Activated CD4-positive, alpha-beta T cell treated with anti-CD3 and anti-CD28 coated beads, Interleukin-2, amount 10 ng/mL, durations not matched to agents 7 days and 5 days (primary cell): ENCODE measurements at places on chromosomes 12 and 14. TPM values are rescaled to one million over a fixed set of nuclear protein-coding genes. Genes with fewer than 3 reads are reported as not detected.

- no peak overlapping the region for H3K27ac ChIP-seq
- no peaks in the 10 kb centered on the region for H3K36me3 ChIP-seq
- peak; percentile 58 for DNase-seq
- peaks cover under 1% of the 10 kb centered on the region for H3K27me3 ChIP-seq
- no peak overlapping the region for H3K4me3 ChIP-seq
- H3K4me1 ChIP-seq = no peaks in the 10 kb centered on the region
Observed at GRCh38 chr12:91326058-91327027, 143.7 kb upstream of the DCN start.

The E2F7 gene
- total RNA-seq = 29.4 TPM

GRCh38 chr14:35578639-35579038, 44.7 kb downstream of the INSM2 start:
- H3K27ac ChIP-seq = no peak overlapping the region
- H3K36me3 ChIP-seq = peaks cover 7% of the 10 kb centered on the region
- no peak overlapping the region for H3K4me3 ChIP-seq
- H3K27me3 ChIP-seq = no peaks in the 10 kb centered on the region
- DNase-seq = no peak
- H3K4me1 ChIP-seq = no peaks in the 10 kb centered on the region

The A2M gene
- total RNA-seq = not detected

DNA sequence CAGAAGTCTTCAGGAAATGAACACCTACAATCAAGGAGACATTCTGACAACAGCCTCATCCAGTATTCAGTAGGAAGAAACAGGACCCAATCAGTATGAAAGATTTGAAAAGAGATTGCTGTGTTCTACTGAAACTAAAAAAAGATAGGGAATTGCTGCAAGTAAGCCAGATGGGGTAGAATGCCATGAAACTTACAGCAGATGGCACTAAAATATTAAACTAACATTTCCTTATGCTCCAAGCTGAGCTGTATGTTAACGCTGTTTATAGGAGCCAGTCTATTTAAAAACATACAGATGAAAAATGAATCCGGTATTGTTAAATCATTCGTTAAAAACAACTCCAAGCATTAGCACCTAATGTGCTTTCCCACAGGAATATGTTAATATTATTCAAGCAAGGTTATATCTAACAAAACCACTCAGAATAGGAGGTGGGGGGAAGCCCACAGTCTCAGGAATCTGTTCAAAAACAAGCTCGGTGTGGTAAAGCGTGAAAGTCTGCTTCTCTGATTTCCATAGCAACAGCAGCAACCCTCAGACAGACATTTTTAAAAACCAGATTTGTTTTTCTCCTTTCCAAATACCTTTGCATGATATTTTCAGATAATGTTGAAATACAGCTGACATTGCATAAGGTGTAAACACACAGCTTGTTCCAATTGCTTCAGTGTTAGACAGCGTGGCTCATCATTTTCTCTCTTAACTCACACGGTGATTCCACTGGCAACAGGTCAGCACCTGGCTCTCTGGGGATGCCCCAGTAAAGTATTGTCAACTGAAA, 131.4 kb upstream of the CCDC175 start:
- DNase-seq = no peak
- no peaks in the 10 kb centered on the region for H3K36me3 ChIP-seq
- peaks cover 2% of the 10 kb centered on the region for H3K27me3 ChIP-seq
- no peak overlapping the region for H3K4me3 ChIP-seq
- H3K27ac ChIP-seq = no peak overlapping the region

The NAP1L1 gene
- total RNA-seq = 460 TPM

DNA sequence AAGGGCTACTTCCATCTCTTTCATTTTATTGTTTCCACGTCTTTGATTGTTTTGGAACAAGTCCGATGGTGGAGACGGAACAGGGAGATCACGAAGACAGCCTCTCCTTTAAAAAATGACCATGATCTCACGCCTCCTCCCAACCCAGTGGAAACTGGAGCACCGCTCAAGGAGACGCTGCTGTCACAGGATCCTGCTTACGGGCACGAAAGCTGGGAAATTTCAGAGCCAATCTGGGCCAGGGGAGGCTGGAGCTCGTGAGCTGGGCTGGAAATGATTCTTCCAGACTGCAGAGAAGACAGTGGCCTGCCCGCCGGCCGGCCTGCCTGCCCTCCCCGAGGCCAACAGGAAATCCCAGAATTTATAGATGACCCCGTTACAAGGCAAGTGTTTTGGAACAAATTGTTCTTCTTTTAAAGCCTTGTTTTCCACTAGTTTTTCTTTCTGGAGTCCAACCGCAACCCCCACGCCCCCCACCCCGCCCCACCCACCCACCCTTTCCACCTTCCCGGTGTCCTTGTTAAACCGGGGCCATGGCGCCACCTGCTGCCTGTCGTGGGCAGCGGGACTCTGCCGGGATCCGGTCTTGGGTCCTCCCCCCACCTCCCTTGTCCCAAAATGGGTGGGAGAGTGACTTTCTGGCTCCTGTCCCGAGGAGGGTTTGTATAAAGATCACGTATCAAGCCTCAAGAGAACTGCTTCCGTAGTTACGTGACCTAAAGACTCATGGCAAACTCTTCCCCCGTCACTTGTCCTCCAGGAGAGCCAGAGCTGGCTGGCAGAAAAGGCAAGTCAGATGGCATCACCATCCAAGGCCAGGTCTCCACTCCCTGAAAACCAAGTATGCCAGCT, 40.3 kb downstream of the MAP1LC3B2 start:
- no peak overlapping the region for H3K4me3 ChIP-seq
- peaks cover 4% of the 10 kb centered on the region for H3K27me3 ChIP-seq
- H3K27ac ChIP-seq = peak overlapping the region; percentile 7
- DNase-seq = peak; percentile 63

GRCh38 chr12:96271469-96272199, 77.5 kb downstream of the ELK3 start:
- H3K4me3 ChIP-seq = no peak overlapping the region
- no peaks in the 10 kb centered on the region for H3K27me3 ChIP-seq
- no peak overlapping the region for H3K27ac ChIP-seq
- peaks cover 71% of the 10 kb centered on the region for H3K36me3 ChIP-seq
- DNase-seq = no peak

DNA sequence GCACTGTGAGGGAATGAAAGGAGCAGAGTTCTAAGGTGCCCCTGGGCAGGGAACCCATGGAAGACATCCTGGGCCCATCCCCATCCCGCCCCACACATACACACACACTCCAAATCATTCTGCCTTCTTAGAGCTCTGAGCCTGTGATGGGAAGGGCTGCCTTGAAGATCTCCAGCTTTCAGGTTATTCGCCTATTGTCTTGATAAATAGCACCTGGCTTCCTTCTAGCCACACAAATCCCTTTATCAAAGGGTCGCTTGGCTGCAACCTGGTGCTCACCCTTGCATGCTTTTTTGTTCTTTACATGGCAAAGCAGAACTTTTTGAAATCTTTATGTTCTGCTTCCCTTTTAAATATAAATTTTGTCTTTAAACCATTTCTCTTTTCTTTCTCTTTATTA, 112.2 kb upstream of the TMTC1 start:
- H3K27me3 ChIP-seq = no peaks in the 10 kb centered on the region
- H3K4me3 ChIP-seq = no peak overlapping the region
- no peak for DNase-seq
- H3K36me3 ChIP-seq = no peaks in the 10 kb centered on the region

DNA sequence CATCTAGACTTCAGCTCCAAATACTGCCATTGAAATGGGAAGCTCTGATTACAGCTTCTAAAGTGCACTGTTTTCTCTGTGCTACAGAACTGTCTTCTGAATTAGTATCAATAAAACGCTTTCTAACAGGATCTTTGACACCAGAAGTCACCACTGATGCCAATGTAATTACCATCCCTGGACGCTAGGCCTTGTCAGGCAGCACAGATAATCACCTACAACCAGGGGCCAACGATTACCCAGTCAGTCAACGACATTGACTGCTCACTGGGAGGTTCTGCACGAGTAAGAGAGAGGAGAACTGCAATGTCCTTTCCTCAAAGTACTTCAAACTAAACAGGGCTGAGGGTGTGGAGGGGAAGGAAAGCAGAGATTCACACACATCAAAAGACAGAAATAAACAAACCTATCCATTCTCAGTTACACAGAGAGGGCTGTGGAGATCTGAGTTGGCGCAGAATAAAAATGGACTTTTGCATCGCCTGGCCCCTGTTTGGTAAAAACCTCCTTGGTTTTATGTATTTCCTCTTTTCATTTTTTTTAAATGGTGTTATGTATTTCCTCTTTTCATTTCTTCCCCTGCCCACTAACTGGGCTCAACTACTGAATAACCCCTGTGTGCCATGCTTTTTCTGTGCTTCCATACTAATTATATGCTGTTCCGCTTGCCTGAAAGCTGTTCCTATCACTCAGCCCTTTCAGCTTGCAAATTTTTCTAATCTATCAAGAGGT, 492.2 kb downstream of the APAF1 start:
- no peak for DNase-seq
- H3K36me3 ChIP-seq = no peaks in the 10 kb centered on the region
- no peak overlapping the region for H3K27ac ChIP-seq
- H3K4me1 ChIP-seq = no peaks in the 10 kb centered on the region
- no peaks in the 10 kb centered on the region for H3K27me3 ChIP-seq

- no peak for DNase-seq
- peak overlapping the region; percentile 53 for H3K4me3 ChIP-seq
- no peaks in the 10 kb centered on the region for H3K27me3 ChIP-seq
- H3K4me1 ChIP-seq = peaks cover 43% of the 10 kb centered on the region
- peaks cover 2% of the 10 kb centered on the region for H3K36me3 ChIP-seq
Observed at GRCh38 chr12:92046557-92047392, 98.9 kb downstream of the BTG1 start.

DNA sequence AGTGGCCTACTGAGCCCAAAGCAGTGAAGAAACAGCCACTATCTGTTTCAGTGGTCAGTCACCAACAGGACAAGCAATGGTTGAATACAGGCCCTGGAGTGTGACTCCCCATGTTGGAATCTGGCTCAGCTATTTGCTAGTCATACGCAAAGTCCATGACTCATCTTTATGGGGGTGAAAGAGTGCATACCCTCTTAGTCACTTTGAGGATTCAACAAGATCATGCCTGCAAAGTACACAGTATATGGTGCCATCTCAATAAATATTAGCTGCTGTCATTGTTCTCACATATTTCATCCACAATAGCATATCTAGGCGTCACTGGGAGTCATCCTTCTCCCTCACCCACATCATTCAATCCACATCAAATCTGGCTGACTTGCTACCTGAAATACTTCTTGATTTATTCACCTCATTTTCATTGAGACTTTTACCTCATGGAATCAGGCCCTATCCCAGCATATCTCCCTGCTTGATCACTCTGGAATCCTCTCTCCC, 26.4 kb upstream of the STAB2 start:
- H3K36me3 ChIP-seq = no peaks in the 10 kb centered on the region
- H3K4me3 ChIP-seq = no peak overlapping the region
- peaks cover 11% of the 10 kb centered on the region for H3K27me3 ChIP-seq
- no peaks in the 10 kb centered on the region for H3K4me1 ChIP-seq

The SMCO2 gene
- 0.46 TPM for total RNA-seq

GRCh38 chr12:49907352-49907751, 3.7 kb upstream of the FAIM2 start:
- no peak for DNase-seq
- peaks cover 15% of the 10 kb centered on the region for H3K4me1 ChIP-seq
- no peaks in the 10 kb centered on the region for H3K36me3 ChIP-seq
- H3K27me3 ChIP-seq = peaks cover 15% of the 10 kb centered on the region

DNA sequence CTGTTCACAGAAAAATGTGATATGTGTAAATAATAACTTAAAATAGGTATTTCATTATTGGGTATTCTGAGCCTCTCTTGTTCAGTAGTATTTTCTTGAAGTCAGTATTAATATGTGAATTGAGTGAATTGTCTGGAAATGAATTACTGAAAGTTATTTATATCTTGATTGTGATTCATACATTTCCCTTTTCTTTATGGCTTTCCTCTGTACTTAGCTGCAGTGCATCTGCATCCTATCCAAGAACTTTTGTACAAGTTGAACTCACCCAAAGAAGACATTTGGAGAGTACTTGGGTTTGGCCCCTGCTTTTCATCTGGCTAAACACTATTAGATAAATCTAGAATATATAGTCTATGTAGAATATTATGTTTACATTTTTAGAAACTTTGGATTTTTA, 326.0 kb downstream of the RAD51B start:
- peaks cover 7% of the 10 kb centered on the region for H3K4me1 ChIP-seq
- peaks cover 2% of the 10 kb centered on the region for H3K36me3 ChIP-seq
- no peak overlapping the region for H3K27ac ChIP-seq
- H3K4me3 ChIP-seq = no peak overlapping the region
- no peaks in the 10 kb centered on the region for H3K27me3 ChIP-seq

The RND1 gene
- total RNA-seq = 1.1 TPM

DNA sequence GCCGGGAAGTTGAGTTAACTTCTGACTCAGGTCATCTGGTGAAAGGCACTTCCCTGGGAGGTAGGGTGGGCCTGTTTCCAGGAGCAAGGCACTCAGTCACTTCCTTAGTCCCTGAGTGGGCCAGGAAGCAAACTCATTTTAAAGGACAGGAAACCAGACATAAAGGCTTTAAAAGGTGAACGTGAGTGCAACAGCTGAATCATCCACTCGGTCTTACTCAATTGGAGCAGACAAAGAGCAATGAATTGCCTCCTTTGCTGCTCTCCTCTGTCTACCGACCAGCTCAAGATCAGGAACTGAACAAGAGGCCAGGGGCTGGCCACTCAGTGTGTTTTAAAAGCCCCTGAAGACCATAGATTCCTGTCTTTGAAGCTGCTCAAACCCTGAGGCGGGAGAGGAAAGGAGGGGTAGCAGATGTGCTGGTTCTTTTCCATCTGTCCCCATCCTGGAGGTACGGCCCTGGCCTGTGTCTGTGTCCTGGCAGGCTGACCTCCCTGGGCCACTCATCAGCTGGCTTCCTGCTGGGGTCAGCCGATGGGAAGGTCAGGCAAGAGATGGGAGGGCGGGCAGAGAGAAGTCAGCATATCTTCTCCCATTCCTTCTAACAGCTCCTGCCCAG, 148.9 kb downstream of the PPM1H start:
- no peak for DNase-seq
- H3K36me3 ChIP-seq = no peaks in the 10 kb centered on the region
- H3K4me1 ChIP-seq = peaks cover 16% of the 10 kb centered on the region

- peaks cover 25% of the 10 kb centered on the region for H3K27me3 ChIP-seq
- H3K4me1 ChIP-seq = no peaks in the 10 kb centered on the region
- H3K36me3 ChIP-seq = no peaks in the 10 kb centered on the region
- H3K4me3 ChIP-seq = no peak overlapping the region
Observed at GRCh38 chr14:59130462-59130861, 58.0 kb upstream of the DAAM1 start.

DNA sequence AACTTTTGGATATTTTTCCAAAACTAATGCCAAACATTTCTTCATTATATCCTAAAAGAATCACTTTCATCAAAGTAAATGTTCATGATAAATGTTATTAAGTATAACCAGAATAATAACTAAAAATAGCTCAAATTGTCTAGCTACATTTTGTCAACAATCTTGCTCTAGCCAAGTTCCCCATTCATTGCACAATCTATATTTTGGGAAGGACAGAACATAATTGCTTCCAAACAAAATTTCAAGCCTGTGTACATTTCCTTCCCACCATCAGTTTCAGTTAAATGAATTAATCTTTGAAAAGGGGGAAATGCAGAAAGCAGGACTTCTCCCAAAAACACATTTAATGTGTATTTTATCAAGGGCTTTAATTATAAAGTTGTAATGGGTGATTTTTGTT, 98.0 kb upstream of the PLEKHG7 start:
- H3K4me1 ChIP-seq = peaks cover 18% of the 10 kb centered on the region
- DNase-seq = no peak
- H3K4me3 ChIP-seq = no peak overlapping the region
- no peak overlapping the region for H3K27ac ChIP-seq

- H3K4me3 ChIP-seq = no peak overlapping the region
- H3K36me3 ChIP-seq = no peaks in the 10 kb centered on the region
- no peaks in the 10 kb centered on the region for H3K27me3 ChIP-seq
Observed at GRCh38 chr14:56205881-56206280, 87.7 kb downstream of the PELI2 start.

The KCNK10 gene
- total RNA-seq = not detected

- no peaks in the 10 kb centered on the region for H3K27me3 ChIP-seq
- no peak for DNase-seq
- no peak overlapping the region for H3K27ac ChIP-seq
- H3K36me3 ChIP-seq = no peaks in the 10 kb centered on the region
- no peaks in the 10 kb centered on the region for H3K4me1 ChIP-seq
Observed at GRCh38 chr12:102776041-102776440, 141.0 kb downstream of the PAH start.
